ENCODE measurements at places on chromosomes 12 and 14.

DNA sequence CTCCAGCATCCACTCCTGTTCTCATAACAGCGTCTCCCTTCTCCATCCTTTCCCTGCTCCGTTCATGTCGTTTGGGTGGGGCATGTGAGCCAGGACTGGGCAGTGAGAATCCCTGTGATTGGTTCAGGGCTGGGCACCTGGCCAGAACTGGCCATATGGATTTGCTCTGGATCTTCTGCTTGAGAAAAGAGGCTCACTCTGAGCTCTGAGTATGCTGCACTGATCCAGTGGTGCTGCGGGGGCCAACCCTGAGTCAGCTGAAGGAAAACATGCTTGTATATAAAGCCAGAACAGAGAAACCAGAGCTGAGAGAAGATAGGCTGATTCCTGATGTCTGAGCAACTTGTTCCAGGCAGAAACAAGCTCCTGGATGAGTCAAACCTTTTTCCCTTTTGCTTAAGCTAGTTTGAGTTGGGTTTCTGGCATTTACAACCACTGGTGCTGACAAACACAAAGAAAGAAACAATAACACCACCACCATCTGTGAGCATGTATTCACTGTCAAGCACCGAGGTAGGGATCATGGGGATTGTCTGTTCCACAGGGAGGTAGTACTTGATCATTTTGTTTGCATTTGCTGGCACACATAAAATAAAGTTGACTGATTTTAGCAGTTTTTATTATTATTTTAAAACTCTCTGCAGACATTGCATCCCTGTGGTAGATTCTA, 14.0 kb upstream of the HPD start:
- DNase-seq = no peak

- no peak for DNase-seq
Measured at GRCh38 chr14:91152499-91152898, 38.6 kb downstream of the DGLUCY start.

- DNase-seq = no peak
Measured at GRCh38 chr12:10033783-10034545, 3.5 kb downstream of the CLEC9A start.

- DNase-seq = no peak
Measured at GRCh38 chr14:71245659-71246361, 338.6 kb downstream of the PCNX1 start.

- no peak for DNase-seq
Measured at GRCh38 chr12:124194264-124194892, 100.5 kb upstream of the RFLNA start.

DNA sequence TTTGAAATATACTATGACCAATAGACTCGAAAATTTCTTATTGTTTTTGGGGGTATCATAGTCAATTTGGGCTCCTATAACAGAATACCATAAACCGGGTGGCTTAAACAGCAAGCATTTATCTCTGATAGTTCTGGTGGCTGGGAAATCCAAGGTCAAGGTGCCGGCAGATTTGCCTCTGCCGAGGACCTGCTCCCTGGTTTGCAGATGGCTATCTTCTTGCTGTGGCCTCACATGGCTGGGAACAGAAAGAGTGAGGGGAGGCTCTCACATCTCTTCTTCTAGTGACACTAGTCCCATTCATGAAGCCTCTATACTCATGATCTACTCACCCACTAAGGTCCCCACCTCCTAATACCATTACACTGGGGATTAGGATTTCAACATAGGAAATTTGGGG, 70.7 kb downstream of the BORCS5 start:
- no peak for DNase-seq

DNA sequence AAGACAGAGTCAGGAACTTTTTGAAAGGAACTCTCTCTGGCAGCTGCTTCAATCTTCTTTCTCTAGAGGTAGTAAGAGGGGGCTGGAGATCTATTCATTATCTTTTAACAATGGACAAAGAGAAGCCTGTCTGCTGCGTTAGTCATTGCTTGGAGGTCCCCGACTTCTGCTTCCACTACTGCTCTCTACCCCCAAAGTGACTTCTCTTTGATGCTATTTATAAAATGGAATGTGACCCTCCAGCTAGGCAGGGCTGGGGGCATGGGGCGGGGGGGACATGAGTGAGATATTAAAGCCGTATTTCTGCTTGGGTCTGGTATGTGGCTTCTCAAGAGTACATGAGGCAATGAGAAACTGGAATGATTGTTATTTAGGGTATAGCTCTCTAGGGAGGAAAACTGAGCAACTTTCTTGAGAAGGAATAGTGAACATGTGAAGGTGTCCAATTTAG, 41.4 kb upstream of the NUDT4 start:
- no peak for DNase-seq
